ENCODE measurements at places on chromosomes 2 and 18.

DNA sequence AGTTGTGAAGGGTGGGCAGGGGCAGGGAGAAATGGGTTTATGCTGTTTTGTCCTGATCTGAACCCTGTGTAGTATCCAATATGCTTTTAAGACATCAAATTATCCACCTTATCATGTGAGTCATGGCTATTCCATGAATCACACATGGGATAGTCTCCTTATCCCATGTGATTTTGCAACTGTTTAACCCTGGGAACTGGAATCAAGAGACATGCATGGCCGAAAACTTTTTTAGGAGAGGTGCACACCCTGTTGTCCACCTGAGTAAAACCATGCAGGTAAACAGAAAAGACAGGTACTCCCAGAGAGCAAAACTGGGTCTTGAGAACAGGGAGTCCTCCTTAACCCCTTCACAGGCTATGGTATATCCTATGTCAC, 490.6 kb upstream of the HS6ST1 start:
- no peak for DNase-seq

GRCh38 chr2:114160263-114160981, 270.5 kb downstream of the ACTR3 start:
- DNase-seq: no peak

GRCh38 chr2:180660207-180660606, 320.2 kb upstream of the UBE2E3 start:
- DNase-seq: no peak

DNA sequence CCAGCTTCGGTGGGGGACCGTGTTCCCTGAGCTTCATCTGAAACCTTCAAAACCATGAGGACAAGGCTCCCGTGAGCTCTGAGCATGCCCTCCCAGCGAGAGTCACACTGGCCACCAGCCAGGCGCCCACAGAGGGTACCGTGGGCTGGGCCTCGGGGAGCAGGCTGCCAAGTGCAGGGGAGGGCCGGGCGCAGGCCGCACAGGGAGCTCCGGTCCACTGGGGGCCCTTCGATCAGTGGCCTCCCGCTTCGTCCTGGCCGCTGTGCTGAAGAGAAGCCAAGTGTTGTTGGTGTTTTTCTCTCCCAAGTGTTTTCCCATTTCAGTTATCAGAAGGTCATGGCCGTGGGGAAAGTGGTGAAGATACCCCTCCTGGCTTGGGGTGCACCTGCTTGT, 144.4 kb downstream of the PTGR3 start:
- DNase-seq: no peak

All from H1 (cell line).